ENCODE measurements at places on chromosomes 3 and 15. TPM values are rescaled to one million over a fixed set of nuclear protein-coding genes. Genes with fewer than 3 reads are reported as not detected.
A peak's percentile ranks its signal among the peaks of the same experiment; 100 is the strongest.

DNA sequence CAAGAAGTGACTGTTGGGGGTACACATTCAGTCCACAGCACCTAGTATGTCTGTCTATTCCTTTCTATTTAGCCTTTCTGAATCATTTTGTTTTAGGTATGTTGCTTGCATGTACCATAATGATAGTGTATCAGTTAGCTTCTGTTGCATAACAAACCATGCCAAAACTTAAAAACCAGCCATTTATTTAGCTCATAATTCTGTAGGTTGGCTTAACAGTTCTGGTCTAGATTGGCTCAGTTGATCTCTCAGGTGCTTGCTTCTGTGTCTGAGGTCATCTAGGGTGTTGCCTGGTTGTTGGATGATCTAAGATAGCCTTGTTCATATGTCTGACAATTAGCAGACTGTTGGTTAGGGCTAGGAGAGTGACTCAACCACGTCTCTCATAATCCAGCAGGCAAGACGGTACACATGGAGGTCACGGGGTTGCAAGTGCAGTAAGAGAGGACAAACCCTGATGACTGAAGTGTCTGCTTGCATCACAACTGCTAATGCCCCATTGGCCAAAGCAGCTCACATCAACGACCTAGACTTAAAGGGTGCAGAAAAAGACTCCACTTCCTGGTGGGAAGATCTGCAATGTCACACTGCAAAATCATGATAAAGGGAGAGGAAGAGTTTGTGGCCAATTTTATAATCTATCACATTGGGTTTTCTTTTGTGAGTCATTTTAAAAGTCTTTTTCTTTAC lies 6.8 kb upstream of the PDCD6IP start:
- peak; percentile 24 for DNase-seq

GRCh38 chr3:50971487-50971924 lies 296.8 kb downstream of the DOCK3 start:
- DNase-seq, result no peak

DNA sequence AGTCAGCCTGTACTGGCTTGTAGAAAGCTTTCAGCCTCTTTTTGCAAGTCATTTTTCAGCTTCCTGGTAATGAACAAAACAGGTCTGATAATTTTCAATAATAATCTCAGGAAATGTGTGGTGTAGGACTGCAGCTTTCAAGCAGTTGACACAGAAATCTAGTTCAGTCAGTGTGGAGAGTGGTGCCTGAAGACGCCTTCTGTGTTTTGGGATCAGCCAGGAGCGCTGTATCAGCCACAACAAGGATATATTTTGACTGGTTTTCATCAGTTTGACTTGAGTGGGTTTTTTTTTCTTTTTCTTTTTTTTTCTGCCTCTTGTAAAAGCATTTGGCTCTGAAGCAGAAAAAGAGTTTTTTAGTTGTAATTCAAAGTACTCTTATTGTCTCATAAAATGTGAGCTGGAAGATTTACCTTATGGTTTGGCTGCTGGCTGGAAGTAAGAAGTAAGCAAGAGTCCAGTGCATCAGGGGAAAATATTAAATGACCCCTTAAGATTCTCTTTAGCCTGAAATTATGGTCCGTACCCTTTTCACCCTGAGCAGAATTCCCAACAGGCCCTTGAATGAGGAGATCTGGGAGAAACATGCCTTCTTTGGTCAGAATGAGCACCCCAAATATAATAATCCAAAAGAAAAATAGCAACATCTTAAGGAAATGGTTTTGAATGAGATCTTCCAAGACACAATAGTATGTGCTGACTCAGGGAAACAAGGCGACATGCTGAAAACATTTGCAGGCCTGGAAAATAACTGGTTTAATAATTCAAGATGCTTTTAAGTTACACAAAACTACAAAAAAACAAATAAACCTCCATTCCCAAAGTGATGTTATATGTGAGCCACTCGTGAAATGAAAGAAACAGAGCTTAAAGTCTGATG lies 332.7 kb upstream of the ADAMTS9 start:
- no peak for DNase-seq

- no peak for DNase-seq
These were observed 55.9 kb downstream of the IFT80 start for GRCh38 chr3:160343132-160343531.

DNA sequence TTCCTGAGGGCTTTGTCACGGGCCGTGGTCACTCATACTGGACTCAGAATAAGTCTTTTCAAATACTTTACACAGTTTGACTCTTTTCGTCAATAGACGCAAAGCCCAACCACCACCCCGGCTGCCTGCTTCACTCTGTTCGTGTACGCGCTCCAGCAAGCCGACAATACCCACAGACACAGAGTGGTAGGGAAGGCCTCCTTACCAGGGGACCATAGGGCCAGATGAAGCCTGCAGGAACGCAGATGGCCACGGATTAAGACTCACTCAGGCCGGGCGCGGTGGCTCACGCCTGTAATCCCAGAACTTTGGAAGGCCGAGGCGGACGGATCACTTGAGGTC lies 29.7 kb downstream of the EFCAB12 start:
- DNase-seq, result no peak

GRCh38 chr3:108455212-108455705 lies 55.1 kb downstream of the MYH15 start:
- DNase-seq, result no peak

GRCh38 chr3:48662753-48663488 lies at the start of gene CELSR3:
CELSR3 (minus strand) TSS chr3:48662886; CDS start chr3:48662634, 252 bp downstream.
- DNase-seq, result peak; percentile 91

GRCh38 chr3:62771331-62772072 lies 103.7 kb downstream of the CADPS start:
- DNase-seq, result no peak

DNA sequence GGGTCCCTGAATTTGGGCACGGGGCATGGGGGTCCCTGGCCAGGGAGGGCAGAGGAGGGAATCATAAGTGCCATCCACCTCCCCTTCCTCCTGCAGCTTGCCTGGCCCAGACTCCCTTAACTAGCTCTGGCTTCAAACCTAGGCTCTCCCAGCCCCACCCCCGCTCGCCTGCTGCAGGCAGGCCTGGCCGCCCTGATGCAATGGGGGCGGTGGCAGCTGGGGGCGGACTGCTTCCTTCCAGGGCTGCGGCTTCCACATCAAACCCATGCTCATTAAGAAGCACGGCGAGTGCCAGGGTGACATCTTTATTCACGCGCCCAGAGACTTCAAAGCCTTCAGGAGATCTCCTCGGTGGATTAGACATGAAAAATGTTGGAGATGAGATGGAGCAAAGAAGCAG lies 123.1 kb downstream of the TPRA1 start:
- no peak for DNase-seq

DNA sequence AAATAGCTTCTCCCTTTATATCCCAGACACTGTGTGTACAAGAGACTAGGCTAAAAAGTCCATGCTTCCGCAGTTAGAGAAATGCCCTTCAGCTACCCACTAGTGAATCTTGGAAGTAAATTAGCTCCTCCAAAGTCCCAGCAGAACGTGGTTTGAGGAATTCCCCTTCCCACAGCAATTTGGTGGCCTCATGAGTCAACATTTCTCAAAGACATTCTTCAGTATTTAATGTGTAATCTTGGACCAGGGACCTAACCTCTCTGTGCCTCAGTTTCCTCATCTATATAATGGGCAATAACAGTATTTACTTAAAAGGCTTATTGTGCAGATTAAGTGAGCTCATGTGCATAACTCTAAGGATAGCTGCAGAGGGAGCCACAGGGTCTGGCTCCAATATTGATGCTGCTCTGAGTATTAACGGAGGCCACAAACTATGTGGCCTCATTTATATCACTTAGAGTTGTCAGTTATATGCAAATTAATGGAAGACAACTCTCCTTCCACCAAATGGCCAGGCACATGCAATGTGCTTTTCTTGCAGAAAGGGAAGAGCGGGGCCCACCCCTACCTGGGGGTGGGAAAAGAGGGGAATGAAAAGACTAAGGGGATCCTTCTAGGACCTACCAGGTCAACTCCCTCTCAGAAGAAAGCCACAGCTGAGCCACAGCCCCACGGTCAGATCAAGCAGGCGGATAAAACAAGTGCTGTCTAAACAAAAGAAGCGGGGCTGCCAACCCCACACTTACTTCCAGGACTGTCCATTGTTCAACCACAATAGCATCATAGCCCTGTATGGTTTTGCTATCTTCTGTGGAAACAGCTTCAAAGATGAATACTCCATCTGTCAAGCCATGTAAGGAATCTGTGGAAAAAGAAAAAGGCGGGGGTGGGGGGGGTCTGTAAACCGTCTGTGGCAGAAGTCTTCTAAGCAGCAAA lies 92.4 kb downstream of the OXNAD1 start:
- no peak for DNase-seq

DNA sequence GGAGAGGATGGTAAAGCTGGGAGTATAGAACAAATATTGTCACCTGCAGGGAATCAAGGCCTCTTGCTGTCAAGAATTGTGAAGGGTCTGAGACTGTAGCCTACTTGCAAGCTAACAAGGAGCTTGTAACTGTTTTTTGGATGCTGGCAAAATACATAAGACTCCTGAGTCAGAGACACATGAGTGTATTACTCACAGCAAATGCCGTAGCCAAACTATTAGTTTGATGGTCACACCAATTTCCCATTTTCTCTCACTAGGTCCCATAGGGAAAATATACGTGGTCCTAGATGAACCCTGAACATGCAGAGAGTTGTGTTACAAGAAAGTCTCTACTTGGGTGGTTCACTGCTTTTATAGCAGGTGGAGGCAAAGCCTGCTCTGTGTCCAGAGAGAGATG lies 44.7 kb upstream of the LIPC start:
- no peak for DNase-seq

MOBP gene
- total RNA-seq, result 0.16 TPM
